ENCODE measurements at places on chromosomes 16 and 17. TPM values are rescaled to one million over a fixed set of nuclear protein-coding genes. Genes with fewer than 3 reads are reported as not detected.
A peak's percentile ranks its signal among the peaks of the same experiment; 100 is the strongest.

GNPTG gene
- 26.2 TPM for total RNA-seq

- no peak for DNase-seq
These were observed 8.4 kb downstream of the SDR42E1 start for GRCh38 chr16:82002831-82003230.

GRCh38 chr17:63071797-63072196 lies 105.8 kb downstream of the TANC2 start:
- no peak for DNase-seq

DNA sequence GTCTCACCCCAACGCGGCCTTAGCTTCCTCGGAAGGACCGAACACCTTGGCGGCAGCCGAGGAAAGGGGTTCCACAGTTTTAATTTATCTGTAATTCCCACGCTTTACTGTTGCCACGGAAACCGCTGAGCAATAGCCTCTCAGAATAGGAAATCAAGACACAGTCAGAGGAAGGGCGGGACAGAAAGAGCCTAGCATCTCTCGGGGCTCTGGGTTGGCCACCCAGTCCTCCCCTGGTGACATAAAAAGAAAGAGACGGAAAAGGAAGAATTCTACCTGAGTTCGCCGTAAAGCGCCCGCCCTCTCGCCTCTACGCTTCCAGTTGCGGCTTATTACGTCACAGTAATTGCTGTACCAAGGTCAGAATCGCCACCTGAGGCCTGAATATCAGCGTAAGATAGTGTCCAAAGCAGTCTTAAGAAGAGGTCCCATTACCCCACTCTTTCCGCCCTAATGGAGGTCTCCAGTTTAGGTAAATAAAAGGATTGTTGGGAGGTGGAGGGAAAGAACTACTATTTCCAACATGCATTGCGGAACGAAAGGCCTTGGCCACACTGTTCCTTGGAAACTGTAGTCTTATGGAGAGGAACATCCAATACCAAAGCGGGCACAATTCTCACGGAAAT lies 761 bp upstream of the NBR1 start:
- peak; percentile 83 for DNase-seq

GRCh38 chr17:48842746-48843145 lies 11.9 kb downstream of the CALCOCO2 start:
- no peak for DNase-seq

GRCh38 chr16:73159296-73159695 lies 111.4 kb upstream of the ZFHX3 start:
- no peak for DNase-seq
